EH (cell line): ENCODE measurements at places on chromosomes 11 and 22.

DNA sequence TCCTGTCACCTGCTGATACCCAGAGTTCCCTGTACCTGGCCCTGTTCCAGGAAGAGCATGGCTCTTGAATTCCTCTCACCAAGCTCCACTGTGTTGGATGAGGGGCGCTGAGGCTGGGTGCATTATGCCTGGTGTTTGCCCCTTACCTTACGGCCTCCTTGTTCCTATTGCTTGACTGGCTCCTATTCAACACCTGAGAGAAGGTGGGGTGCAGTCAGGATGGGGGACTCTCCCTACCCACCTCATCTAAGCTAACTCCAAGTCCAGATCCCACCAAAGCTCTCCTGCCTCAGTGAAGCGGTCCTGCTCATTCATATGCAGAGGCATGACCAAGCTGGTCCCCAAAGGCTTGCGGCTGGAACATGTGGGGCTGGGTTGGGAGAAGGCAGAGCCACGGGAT lies 35.8 kb upstream of the RIC3 start:
- no peak for DNase-seq

GRCh38 chr11:63998558-63999348 lies 12.5 kb downstream of the OTUB1 start:
- no peak for DNase-seq

DNA sequence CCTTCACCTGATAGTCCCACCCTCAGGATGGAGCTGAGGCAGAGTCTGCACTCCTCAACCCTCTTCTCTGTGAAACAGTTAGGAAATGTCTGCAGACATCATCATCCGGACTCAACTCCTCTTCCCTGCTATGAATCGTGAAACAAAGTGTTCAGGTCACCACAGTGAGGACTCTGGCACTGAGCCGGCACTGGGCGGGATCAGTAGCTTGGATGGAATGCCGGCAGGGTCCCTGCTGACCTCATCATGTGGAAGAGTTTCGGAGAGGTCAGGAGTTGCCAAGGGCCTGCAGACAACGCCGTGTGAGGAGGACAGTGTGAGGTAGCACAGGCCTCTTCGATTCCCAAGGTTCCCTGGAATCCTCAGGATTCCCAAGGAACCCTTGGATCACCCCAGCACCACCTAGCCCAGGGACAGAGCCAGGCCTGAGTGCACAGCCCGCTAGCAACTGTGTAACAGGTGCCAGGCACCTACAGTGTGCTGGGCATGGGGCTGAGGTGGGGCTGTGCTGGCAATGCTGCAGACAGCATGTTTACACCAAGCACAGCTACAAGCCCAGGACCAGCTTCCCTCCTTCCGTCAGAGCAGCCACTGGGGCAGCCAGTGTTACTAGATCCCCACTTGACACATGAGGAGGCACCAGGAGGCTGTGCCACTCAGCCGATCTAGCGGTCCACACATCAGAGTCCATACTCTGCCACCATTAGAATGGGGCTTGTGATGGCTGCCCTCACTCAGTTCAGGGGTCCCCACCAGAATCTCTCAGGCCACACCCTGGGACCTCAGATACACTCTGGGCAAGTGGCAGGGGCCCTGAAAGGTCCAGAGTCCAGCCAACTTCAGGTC lies 693 bp upstream of the LINC01488 start:
- peak; percentile 46 for DNase-seq

- no peak for DNase-seq
Measured at GRCh38 chr11:72652133-72652532, 22.1 kb downstream of the PDE2A start.

DNA sequence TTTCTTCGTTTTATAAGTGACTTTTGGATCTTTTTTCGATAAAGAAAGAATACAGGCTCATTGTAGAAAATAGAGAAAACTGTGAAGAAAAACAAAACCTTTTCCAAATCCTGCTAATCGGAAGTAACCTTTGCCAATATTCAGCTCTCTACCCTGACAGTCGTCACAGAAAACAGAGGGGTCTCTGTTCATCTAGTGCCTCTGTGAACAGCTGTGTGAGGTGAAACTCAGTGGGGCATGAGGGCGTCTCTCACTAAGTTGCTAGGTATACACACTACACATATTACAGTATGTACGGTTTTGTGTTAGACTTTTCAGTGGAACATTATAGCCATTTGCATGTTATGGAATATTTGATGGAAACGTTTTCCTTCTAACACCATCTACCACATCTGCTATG lies 39.4 kb downstream of the DHCR7 start:
- DNase-seq = no peak

GRCh38 chr22:20010307-20011122 lies 6.1 kb downstream of the ARVCF start:
- DNase-seq = no peak

DNA sequence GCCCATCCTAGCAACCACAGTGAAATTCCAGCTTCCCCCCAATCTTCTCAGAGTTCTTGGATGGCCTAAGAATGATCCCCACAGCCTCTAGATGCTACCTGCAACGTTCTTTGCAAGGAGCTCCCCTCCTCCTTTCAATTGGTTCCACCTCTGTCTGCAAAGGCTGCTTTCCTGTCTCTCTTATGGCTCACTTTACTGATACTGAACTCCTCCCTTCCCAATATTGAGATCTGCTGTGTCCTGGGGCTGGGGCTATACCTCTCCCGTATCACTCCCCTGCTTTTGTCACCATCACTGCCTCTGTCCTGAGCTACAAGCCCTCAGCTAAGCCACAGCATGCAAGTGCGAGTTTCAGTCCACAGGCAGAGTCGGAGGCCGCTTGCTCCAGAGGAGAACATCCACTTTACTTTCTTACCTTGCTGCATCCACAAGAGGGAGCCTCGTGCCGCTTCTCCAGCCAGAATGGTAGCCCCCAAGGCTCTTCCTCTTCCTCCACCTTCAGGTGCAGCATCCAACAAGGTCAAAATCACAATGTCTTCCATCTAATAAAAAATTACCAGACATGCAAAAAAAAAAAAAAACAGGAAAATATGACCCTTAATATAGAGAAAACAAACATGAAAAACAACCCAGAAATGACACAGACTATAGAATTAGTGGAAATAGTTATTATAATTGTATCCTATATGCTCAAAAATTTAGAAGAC lies 48.6 kb upstream of the TMEM45B start:
- DNase-seq = peak; percentile 40

DNA sequence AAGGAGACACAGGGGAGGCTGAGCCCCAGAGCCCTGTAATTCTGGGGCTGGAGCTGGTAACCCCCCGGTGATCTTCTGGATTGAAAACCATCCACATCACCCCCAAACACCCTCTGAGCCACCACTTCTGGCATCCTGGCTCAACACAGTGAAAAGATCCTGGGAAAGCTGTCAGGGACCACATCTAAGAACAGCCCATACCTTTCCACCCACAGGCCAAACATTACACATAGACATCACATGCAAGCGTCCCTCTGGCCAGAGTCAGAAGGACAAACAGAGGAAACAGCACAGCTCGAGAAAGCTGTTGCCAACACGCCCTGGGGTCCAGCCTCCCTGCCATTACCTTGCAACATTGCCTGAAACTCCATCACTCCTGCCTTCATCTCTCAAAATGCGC lies 469.5 kb downstream of the SOX6 start:
- DNase-seq = peak; percentile 38

GRCh38 chr11:69696749-69697468 lies 6.9 kb downstream of the FGF19 start:
- DNase-seq = no peak

GRCh38 chr22:19480173-19480568 lies 451 bp downstream of the CDC45 start:
- DNase-seq = no peak

GRCh38 chr11:3375552-3375951 lies 3.4 kb downstream of the ZNF195 start:
- DNase-seq = peak; percentile 22

GRCh38 chr11:71332046-71332445 lies 79.7 kb upstream of the SHANK2 start:
- DNase-seq = no peak

- peak; percentile 57 for DNase-seq
Measured at GRCh38 chr11:86103808-86104207, 34.9 kb upstream of the PICALM start.

DNA sequence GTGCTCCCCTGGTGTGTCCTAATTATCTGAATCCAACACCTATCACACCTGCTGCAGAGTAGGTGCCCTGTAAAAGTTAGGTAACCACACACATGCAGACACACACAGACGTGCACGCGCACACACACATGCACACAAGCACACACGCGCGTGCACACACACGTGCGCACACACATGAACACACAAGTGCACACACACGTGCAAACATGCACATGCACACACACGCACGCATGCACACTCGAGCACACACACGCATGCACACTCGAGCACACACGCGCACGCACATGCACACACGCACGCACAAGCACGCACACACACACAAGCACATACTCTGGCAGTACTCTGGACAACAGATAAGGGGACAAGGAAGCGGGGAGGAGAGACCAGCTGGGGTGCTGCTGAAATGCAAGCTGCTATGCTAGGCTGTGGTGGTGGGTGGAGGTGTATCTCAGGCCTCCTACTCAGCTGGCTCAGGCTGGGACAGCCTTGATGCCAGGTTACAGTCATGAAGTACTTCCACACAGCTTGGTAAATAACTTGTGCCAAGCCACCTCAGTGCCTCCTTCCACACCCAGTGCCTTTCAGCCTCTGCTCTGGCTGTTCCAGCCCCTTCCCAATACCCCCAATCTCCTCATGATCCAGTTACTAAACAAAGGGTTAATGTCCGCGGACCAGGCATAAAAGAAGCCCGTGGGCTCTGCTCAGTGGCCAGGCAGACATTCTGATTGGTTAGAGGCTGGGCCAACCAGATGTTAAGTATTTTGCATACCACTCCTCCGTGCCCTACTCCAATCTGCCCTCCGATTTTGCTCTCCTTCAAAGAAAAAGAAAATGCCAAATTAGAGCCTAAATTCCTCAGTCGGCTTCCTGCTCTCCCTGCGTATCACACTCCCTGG lies 374.1 kb downstream of the TENM4 start:
- no peak for DNase-seq

DNA sequence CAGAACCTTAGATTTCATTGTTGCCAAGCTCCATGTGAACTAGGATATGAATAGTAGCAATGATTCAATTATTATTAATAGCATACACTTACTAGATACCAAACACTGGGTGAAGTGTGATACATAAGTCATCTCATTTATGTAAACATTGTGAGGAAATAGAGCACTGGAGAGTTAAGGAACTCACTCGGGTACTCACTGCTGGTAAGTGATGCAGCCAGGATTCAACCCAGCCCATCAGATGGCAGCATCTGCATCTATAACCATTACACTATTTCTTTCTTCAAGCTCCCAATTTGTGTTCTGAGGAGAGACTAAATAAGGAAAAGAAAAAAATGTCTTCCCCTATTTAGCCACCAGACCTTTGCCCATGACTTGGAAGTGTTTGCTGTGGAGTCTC lies 10.2 kb upstream of the ALG8 start:
- peak; percentile 75 for DNase-seq

DNA sequence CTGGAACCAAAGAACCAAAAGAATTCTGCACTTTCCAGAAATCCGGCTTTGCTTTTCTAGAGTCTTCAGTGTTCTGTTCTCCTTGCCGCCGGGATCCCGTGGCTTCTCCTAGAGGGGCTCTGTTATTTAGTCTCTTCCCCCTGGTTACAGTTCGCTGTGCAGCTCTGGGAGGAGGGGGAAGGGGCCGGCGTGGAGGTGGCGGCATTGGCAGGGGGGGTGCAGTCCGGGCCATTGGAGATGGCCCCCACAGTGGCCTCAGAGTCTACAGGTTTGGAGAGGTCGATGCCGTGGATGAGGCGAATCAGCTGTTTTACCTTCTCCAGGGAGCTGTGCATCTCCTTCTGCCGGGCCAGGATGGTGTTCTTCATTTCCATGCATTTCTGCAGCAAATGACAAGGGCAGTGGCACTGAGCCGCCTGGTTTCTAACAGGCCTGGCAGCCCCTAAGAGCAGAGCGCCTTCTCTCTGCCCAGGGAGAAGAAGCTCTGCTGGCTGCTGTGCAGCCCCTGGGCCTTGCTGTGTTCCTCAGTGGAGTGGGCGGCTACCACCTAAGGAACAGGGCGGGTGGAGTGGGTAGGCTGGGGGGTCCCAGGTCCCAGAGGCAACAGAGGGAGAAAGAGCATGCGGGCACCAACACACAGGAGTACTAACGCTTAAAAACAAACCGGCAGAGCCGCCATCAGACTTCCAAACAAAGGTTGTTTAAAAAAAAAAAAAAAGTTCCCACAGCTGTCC lies 11.6 kb downstream of the LARGE2 start:
- no peak for DNase-seq

DNA sequence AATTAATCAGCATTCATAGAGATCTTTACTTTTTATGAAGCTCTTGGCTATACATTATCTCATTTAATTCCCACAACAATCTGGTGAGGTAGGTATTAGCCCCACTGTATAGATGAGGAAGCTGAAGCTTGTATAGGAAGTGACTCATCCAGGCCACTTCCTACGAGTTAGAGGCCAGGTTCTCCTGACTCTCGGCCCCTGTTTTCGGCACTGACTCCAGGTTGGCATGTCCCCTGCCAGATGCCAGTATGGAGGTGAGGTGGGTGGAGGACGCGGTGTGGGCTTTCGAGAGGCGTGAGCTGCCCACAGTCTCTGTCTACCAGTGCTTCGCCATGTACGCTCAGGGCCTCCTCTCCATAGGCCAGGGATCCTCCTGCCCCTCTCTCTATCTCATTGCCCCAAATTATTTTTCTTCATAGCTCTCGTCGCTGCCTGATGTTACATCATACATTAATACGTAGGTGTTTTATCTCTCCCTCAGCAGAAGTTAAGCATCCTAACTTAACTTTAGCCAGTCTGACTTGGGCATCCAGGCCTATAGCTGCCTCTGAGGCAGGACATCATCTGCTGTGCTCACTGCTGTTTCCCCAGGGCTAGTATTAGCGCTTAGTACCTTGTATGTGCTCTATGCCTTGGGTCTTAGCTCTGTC lies 9.0 kb downstream of the DGAT2 start:
- peak; percentile 9 for DNase-seq

DNA sequence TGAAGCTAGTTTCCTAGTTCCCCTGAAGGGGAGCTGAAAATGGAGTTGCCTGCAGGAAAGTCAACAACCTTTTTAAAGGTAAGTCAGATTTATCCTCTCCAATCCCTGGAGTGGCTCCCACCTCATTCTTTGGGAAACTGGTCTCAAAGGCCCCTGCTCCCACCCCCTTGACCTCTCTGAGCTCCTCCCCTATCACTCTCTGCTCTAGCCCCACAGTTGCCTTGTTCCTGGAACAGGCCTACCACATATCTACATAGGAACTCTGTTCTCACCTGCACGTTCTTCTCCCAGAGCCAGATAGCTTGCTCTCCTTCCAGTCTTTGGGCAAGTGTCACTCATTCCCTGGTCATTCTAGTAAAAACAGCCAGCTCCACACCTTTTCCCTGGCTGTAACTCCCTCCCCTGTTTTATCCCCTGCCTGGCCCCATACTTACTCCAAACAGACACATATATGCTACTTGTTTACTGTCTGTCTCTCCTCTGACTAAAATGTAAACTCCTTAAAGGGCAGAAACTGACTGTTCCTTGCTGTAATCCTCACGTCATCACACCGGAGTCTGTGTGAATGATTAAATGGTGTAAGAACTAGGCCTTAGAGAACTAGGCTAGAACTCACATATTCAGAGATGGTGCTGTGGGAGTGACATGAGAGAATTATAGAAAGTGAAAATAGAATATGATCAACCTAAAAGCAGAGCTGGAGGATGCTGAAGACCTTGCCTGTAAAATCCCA lies 53.3 kb downstream of the TCF20 start:
- DNase-seq = no peak

GRCh38 chr11:2212411-2213251 lies 41.0 kb upstream of the TH start:
- no peak for DNase-seq

- peak; percentile 8 for DNase-seq
Measured at GRCh38 chr11:15714641-15715399, 600.1 kb downstream of the INSC start.

GRCh38 chr11:101741061-101741460 lies 157.3 kb upstream of the TRPC6 start:
- DNase-seq = no peak
